Hypothalamus (tissue), 51 donors: ENCODE measurements at places on chromosomes 12 and 14.

- DNase-seq = no peak
Measured at GRCh38 chr14:91078095-91078737, 17.8 kb upstream of the RPS6KA5 start.

DNA sequence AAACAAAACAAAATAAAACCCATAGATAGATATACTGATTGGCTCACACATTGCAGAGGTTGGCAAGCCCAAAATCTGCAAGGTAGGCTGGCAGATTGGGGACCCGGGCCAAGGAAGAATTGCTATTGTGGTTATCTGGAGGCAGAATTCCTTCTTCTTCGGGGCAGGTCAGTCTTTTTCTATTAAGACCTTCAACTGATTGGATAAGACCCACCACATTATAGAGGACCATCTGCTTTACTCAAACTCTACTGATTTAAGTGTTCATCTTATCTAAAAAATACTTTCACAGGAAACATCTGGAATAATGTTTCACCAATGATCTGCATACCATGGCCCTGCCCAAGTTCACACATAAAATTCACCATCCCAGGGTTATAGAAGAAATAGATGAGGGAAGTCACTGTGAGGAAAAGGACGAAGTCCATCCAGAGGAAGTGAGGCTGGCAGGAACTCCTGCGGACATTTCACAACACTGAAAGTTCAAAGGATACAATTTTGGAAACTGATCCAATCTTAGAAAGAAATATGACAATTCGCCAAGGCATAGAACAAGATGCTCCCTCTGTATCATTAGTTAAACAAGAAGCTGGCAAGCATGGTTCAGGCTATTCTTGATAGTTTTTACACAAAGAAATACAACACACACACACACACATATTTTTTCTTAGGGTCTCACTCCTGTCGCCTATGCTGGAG lies 127.6 kb upstream of the MED13L start:
- no peak for DNase-seq

GRCh38 chr14:87170179-87170578 lies 822.8 kb downstream of the GALC start:
- DNase-seq = no peak

GRCh38 chr14:103680491-103681231 lies 34.6 kb downstream of the XRCC3 start:
- no peak for DNase-seq

DNA sequence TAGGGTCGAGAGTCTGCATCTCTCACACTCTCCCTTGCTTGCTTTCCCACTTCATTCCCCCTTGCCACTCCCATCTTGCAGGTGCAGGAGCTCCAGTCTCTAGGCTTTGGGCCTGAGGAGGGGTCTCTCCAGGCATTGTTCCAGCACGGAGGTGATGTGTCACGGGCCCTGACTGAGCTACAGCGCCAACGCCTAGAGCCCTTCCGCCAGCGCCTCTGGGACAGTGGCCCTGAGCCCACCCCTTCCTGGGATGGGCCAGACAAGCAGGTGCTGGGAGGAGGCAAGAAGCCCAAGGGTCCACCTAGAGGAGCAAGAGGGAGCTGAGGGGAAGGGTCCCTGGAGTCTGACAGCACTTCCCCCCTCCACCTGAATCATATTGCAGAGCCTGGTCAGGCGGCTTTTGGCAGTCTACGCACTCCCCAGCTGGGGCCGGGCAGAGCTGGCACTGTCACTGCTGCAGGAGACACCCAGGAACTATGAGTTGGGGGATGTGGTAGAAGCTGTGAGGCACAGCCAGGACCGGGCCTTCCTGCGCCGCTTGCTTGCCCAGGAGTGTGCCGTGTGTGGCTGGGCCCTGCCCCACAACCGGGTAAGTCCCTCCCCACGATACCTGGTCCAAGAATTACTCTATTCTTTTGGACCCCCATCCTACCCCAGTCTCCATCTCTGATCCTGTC lies 4.2 kb downstream of the RNF31 start:
- no peak for DNase-seq

DNA sequence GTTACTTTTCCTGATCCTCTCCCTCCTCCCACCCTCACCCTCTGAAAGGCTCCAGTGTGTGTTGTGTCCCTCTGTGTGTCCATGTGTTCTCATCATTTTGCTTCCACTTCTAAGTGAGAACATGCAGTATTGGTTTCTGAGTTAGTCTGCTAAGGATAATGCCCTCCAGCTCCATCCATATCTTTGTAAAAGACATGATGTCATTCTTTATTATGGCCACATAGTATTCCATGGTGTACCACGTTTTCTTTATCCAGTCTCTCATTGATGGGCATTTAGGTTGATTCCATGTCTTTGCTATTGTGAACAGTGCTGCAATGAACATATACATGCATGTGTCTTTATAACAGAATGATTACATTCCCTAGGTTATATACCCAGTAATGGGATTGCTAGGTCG lies 51.9 kb upstream of the BBS10 start:
- no peak for DNase-seq

DNA sequence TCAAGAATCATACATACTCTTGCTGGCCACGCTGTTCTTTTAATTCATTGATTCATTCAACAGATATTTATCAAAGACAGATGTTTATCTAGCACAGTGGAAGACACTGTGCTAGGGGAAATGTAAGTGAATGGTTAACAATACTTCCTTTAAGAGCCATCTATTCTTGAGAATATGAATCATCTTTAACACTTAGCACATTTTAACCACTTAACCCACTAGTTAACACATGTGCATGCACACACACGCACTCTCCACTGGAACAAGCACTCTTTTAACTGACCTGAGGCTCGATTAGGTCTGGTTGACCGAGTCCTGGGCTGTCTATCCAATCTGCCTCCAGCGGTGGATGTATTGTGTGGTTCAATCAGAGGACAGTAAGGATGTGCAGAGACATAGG lies 34.6 kb downstream of the LMNTD1 start:
- DNase-seq = no peak

- no peak for DNase-seq
Measured at GRCh38 chr14:45038256-45038655, 45.7 kb upstream of the PRPF39 start.

DNA sequence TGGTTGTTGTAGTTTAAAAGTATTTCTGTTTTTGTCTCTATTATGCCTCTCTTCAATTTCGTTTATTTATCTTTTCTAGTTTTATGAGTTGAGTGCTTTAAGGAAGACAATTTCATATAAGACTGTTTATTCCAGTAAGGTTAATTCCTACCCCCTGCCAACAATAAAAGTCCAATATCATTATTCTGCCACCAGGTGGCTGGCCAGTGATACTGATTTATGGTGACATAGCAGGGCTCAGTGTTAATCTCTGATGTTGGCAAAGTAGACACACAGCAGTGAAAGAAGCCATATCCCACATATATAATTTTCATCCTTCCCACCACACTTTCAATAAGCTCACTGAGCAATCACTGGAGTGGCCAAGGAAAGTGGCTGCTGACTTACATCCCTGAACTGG lies 69.0 kb upstream of the BMP4 start:
- no peak for DNase-seq

DNA sequence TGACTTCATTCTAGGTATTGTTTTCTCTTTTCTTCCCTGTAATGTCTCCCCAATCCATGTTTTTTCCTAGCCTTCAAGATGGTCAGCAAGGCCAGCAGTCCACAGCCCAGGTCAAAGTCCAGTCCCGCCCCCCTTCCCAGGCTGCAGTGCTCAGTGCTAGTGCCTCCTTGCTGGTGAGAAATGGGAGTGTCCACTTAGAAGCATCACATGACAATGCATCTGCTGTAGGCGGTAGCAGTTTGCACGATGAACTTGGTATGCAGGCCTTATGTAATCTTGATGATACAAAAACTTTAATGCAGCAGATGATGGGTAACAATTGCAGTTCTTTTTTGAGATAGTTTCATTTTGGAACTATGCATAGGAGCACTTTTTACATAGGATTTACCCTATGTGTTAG lies 88.4 kb downstream of the PCNX1 start:
- DNase-seq = no peak

DNA sequence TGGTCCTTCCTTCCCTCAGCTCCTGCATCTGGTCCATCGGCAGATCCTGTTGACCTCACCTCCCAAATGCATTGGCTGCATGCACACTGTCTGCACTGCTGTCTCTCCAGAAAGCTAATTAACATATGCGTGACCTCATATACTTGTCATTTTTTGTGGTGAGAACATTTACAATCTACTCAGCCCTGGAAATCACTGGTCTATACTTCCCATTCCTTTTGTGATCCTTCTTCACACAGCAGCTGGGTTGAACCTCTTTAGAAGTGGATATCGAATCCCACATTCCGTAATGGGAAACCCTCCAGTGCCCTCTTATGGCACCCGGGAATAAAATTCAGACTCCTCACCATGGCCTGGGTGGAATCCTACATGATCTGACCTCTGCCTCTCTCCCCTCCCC lies 45.0 kb downstream of the SMOC1 start:
- DNase-seq = no peak

DNA sequence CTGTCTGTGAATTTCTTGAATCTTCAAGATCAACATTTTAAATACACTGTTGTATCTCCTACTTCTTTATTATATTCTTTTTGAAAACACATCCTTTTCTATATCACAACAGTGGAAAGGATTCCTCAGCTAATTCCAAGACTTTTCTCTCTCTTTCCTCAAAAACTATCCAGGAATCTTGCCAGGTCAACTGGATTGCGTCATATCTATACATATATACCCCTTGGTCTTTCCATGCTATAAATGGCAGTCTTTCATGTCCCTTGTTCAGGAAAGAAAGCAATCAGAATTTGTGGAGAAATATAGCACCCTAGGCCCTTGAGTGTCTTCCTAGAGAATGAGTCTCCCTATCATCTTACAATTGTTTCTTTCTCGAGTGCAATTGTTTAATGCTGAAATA lies 149.0 kb downstream of the KCNA5 start:
- DNase-seq = no peak

DNA sequence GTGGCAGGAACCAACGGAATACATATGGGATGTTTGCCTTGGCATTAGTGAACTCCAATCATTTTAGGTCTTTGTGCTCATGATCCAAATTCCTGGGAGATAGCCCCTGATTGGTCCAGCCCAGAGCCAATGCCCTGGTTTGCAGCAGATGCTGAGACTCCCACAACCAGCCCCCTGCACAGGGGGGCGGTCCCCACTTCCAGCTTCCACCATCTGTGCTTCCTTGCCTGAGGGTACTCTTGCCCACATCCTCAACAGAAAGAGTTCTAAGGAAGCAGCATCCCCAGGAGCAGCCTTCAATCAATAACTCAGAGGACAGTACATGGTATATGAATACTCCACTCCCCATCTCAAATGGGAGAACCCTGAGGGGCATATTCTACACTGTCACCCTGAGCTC lies 39.7 kb upstream of the FICD start:
- no peak for DNase-seq

- no peak for DNase-seq
Measured at GRCh38 chr14:70814466-70814865, 5.2 kb upstream of the MAP3K9 start.

GRCh38 chr12:112011685-112012084 lies 1.3 kb downstream of the TMEM116 start:
- no peak for DNase-seq

DNA sequence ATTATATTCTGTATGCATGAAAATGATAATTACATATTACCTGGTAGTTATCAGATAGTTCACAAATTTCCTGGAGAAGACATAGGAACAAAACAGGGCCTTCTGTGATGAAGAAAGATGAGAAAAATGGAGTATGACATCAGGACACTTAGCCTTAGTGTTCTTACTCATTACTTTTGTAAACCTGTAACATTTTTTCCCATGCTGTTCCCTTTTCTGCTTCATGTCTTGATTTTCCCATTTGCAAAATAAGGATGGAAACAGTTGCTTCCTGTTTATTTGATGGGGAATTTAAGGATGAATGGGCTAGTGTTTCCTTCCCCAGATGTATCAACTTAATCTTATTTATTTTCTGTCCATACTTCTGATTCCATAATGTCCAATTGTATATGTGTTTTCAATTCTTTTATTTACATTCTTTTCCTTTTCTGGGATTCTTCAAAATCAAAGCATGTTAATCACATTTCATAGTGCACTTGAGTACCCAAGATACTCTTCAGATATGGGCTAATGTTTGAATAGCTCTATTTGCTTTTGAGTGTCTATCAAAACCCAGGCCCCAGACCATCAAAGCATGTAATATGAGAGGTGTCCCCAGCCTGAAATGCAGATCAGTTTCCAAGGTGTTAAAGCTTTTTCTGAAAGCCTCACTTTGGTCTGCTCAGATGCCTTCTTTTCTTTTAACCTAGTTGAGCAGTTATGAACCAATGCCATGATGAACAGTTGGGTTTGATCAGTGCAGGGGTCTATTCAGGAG lies 260.5 kb downstream of the RAD51B start:
- no peak for DNase-seq

DNA sequence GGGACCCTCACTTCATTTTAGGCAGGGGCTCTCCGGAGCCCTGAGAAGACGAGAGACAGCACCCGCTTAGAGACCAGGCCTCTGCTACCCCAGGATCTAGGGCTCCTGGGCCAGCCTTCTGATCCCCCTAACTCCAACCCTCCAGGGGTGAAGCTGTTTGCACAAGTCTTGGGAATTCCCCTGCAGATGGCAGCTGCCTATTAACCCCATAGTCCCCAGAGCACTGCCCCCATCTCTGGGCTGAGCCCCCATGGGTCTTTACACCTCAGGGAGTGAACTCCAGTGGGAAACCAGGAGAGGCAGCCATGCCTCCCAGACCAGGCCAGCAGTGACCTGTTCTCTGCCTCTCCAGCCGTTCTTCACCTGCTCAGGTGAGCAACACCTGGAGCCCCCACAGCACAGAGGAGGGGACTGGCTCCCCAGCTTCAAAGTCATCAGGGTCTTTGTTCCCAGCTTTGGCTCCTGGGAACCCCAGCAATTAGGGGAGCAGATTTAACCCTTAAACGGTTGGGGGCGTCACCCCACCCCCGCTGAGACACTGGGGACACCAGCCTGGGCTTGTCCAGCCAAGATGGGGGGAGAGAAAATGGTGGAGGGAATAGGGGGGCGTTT lies 2.3 kb downstream of the WNT10B start:
- no peak for DNase-seq

DNA sequence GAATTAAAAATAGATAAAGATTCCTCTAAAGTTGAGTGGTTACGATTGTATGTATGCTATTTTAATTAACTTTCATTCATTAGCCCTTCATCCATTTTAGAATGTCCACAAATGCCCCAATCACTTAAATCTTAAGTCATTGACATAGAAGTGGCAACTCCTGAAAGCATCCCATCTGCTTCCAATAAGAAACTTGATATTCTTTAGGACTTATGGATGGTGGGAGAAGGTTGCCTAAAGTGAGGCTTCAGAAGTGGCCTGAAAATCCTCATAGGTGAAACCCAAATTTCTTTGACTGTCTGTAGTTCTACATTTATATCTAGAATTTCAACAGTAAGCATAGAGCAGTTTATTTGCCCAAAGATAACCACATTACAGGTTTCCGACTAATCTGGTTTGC lies 161.7 kb upstream of the HMGA2 start:
- DNase-seq = no peak
